ENCODE measurements at places on chromosomes 16 and 17.

- no peak overlapping the region for H3K4me3 ChIP-seq
- H3K27ac ChIP-seq: no peak overlapping the region
- DNase-seq: peak; percentile 33
- H3K4me1 ChIP-seq: no peaks in the 10 kb centered on the region
- no peaks in the 10 kb centered on the region for H3K27me3 ChIP-seq
Measured at GRCh38 chr17:10073941-10074340, 124.5 kb downstream of the GAS7 start.

DNA sequence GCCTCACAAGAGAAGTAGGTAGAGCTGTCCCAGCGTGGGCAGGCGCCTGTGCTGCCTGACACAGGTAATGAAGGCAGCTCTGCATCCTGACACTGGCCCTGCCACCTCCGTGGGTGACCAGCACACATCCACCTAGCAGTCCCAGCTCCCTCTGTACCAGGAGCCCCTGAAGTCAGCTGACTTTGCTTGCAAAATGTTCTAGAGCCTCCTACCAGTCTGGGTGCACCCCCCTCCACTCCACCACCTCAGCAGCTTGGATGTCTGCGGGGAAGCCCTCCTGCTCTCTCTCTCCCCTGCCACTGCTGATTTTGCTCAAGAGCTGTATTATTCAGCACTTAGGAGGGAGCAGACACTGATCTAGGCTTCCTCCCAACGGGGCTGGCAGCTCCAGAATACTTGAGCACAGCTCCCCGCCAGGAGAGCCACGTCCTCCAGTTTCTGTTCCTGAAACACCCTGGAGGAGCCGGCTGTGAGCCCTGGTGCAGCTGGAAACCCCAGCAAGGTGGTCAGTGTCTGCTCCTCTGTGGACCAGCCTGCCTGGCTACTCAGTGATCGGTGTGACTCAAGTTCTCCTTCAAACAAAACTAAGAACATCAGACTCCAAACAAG lies 1.0 kb downstream of the RNF166 start:
- H3K36me3 ChIP-seq: no peaks in the 10 kb centered on the region
- H3K4me3 ChIP-seq: peak overlapping the region; percentile 69
- H3K27me3 ChIP-seq: no peaks in the 10 kb centered on the region
- DNase-seq: peak; percentile 56

GRCh38 chr17:65696739-65697394 lies 135.4 kb upstream of the AXIN2 start:
- no peak overlapping the region for H3K4me3 ChIP-seq
- no peaks in the 10 kb centered on the region for H3K36me3 ChIP-seq
- H3K27me3 ChIP-seq: no peaks in the 10 kb centered on the region

DNA sequence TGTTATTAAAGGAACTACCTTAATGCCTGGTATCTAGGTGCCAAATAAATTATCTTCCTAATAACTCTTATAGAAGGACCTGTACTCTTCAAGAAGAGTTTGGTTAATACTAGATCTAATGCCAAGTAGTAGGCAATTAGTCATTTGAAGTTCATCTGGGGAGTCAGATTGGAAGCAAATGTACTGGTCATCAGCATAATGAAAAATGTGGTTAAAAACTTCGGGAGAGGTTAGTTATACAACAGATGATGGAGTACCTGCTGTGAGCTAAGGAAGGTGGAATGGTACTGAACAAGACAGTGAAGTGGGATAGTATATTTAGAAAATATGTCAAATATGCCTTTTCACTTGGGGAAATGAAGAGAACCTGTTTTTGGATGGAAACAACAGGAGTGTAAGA lies 49.2 kb downstream of the TNRC6A start:
- no peak overlapping the region for H3K4me3 ChIP-seq
- no peaks in the 10 kb centered on the region for H3K36me3 ChIP-seq
- peaks cover 48% of the 10 kb centered on the region for H3K4me1 ChIP-seq
- no peaks in the 10 kb centered on the region for H3K27me3 ChIP-seq

GRCh38 chr16:78987666-78988065 lies 612.9 kb downstream of the MAF start:
- no peak for DNase-seq
- H3K27me3 ChIP-seq: no peaks in the 10 kb centered on the region
- H3K36me3 ChIP-seq: no peaks in the 10 kb centered on the region

- peaks cover 38% of the 10 kb centered on the region for H3K27me3 ChIP-seq
- H3K4me3 ChIP-seq: no peak overlapping the region
- no peak overlapping the region for H3K27ac ChIP-seq
- no peaks in the 10 kb centered on the region for H3K36me3 ChIP-seq
Measured at GRCh38 chr16:86500708-86501510, 9.4 kb upstream of the FOXF1 start.
